AML-193 (cell line): ENCODE measurements at places on chromosomes 7 and 10.

- DNase-seq, result no peak
Measured at GRCh38 chr7:116499168-116500077, at the start of gene CAV2. CAV2 (plus strand) TSS chr7:116499738; CDS start chr7:116499782, 44 bp downstream.

DNA sequence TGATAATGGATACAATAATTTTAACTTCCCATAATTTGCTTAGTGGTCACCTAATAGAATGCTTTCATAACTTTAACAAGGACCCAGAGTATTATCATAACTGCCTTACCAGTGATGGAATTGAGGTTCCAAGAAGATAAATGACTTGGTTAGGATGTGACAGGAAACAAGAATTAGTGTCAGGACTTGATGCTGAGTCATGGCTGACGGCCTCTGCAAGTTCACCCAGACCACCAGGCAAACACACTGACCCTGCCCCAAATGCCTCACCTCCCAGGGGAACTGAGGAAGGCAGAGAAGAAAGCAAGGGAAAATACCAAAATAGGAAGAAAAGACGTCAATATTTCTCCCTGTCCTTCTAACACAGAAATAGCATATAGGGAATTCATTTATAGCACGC is 636.3 kb downstream of the PARD3 start:
- DNase-seq, result no peak

GRCh38 chr7:129008645-129009414 is 46.1 kb downstream of the TNPO3 start:
- no peak for DNase-seq

DNA sequence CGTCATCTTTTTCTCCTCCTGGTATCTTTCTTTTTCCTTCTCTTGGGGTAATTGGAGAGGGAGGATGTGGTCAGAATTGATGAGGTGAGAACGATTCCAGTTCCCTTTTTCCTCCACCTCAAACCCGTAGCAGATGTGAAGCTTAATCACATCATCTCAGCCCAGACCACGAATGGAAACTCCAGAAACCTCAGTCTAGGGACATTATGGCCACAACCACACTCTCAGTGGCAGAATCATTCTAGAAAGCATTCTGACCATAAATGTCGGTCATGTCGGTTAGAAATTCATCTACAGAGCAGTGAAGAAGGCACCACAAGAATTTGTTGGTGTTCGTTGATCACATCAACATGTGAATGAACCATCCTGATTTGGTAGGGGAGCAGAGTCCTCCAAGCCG is 78.7 kb downstream of the GATA3 start:
- DNase-seq, result no peak

DNA sequence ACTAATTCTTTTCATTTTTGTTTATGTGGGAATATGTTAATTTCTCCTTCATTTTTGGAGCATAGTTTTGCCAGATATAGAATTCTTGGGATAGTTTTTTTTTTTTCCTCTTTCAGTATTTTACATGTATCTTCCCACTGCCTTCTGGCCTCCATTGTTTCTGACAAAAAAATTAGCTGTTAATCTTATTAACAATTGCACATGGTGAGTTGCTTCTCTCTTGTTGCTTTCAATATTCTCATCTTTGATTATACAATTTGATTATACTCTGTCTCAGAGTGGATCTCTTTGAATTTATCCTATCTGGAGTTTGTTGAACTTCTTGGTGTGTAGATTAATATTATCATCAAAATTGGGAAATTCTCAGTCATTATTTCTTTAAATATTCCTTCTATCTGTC is 41.4 kb upstream of the HABP2 start:
- DNase-seq, result no peak

GRCh38 chr7:28165961-28166955 is 14.3 kb downstream of the JAZF1 start:
- no peak for DNase-seq
